ENCODE measurements at places on chromosomes 7 and 10. TPM values are rescaled to one million over a fixed set of nuclear protein-coding genes. Genes with fewer than 3 reads are reported as not detected.

MRLN gene
- polyA plus RNA-seq = not detected

FGFBP3 gene
- 35.9 TPM for polyA plus RNA-seq

AMZ1 gene
- not detected for polyA plus RNA-seq

ELFN1 gene
- 11.8 TPM for polyA plus RNA-seq

ATP6V0A4 gene
- 0.81 TPM for polyA plus RNA-seq

BMPER gene
- polyA plus RNA-seq = 2.1 TPM
